ENCODE measurements at places on chromosomes 11 and 22. TPM values are rescaled to one million over a fixed set of nuclear protein-coding genes. Genes with fewer than 3 reads are reported as not detected.
A peak's percentile ranks its signal among the peaks of the same experiment; 100 is the strongest.

THY1 gene
- not detected for total RNA-seq

SCN3B gene
- total RNA-seq: not detected

ABCC8 gene
- 1.1 TPM for total RNA-seq

CSNK2A3 gene
- 0.49 TPM for total RNA-seq

OR52B2 gene
- not detected for total RNA-seq

DNA sequence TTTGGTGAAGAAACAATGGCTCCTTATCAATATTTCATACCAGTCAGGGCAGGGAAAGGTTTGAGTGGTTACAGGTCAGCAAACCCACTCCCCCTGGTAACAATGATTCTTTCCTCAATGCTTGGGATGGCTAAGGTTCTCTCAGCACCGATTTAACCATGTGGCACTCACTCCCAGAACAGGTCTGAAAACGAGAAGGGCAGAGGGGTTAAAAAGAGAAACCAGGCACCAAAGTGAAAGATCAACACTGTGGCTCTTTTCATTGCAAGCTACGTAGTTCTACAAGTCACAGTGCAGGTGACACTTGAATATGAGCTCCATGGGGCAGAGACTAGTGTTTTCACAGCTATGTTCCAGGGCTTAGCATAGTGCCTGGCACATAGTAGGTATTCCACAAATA is 132.4 kb downstream of the PLEKHA7 start:
- DNase-seq: no peak

DNA sequence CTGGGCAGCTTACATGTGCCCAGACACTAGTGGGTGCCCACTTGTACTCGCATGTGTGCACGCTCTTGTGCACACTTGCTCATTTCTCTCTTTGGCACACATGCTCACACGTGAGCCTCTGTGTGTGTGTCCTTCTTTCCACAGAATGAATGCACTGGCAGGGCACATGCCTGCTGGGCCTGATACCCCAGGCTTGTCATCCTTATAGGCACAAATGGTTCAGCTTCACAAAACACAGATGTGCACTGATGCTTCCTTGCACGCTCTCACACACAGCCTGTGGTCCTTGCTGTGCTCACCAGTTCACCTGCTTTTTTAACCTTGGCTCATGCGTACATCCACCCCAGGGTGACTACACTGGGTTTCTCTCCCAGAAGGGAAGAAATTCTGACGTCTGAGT is 174.8 kb downstream of the BUD13 start:
- no peak for DNase-seq

DNA sequence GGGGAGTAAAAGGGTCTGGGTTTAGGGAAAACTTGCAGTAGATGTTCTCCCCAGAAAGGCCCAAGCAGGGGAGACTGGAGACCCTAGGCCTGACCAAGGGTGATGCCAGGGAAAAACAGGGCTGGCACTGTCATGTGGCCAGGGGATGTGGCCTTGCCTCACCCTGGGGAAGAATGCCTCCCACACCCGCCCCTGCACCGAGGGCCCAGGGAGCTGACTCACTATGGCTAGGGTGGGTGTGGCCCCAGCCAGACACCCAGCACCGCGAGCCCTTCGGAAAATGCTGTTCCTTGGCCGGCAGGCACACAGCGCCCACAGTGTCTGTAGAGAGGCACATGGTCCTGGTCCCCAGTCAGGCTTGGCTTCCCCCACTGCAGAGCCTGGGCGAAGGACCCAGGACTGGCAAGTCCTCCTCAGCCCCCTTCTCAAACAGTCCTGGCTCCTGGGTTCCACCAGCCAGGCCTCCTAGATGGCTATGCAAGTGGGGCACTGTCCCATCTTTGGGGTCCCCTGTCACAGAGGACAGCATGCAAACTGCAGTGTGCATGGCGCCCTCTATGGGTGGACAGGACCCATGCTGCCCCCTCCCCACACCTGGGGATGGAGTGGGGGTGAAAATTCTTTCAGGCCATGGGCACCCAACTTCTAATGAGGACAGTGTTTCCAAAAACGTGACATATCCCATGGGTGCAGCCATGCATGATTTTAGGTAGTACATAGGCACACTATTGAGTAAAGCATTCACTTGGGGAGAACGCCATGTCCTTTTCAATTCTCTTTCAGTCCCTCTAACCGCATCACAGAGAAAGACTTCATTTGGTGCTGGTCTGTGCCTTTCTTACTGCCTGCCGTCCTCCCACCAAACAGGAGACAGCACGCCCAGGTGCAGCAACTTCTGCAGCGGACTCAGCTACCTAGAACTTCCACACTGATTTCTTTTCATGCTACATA is 15.2 kb downstream of the TMPRSS5 start:
- no peak for DNase-seq

DNA sequence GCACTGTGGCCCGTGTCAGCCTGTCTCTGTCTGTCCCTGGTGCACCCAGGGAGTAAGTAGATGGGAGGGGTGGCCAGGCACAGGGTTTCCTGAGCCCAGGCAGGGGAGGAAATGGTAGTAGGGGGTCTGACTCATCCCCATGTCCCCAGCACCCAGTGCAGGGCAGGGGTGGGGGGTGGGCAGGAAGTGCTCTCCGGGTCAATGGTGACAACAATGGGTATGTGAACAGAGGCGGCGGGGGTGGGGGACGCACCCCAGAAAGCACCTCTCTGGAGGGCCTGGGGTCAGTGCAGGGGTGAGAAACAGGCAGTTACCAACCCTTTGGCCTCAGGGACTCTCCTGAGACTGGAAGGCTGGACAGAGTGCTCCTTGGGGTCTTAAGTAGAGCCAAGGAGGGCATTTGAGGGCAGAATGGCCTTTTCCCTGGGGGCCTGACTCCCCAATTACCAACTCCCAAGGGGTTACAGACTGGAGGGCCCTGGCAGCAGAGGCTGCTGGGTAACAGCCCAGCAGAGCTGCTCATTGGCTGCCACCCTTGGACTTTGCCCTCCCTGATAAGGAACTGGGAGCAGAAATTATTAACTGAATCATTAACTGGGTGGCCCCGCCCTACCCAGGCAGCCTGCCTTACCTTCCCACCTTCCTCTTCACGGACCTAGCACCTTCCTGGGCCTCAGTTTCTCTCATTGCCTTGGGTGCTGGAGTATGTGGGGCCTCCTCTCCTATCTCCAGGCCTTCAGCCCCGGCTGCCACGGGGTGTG is 4.2 kb downstream of the MYRF start:
- no peak for DNase-seq

- peak; percentile 78 for DNase-seq
Observed at GRCh38 chr22:35539910-35540594, 579 bp upstream of the RASD2 start.

GRCh38 chr11:117255966-117256365 is 23.5 kb downstream of the RNF214 start:
- no peak for DNase-seq

- no peak for DNase-seq
Observed at GRCh38 chr11:59197991-59198390, 14.7 kb downstream of the MPEG1 start.

DNA sequence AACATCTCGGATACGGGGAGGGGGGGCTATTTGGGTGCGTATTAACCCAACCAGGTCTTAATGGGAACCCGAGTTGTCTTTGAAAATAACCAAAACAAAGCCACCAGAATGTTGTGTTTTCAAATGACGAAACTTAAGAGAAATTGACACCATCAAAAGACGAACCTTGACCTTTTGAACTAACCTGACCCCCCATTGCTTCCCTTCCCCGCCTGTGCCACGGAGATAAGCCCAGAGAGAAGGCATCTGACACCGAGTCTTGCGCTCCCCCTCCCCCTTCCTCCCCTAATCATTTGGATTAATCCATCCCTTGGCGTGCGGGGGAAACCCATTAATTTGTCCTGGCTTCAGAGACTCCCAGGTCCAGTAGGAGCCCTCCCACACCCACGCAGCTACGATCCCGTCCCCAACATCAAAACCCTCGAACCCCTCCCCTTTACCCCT is 4.5 kb upstream of the GCAT start:
- DNase-seq: no peak

DNA sequence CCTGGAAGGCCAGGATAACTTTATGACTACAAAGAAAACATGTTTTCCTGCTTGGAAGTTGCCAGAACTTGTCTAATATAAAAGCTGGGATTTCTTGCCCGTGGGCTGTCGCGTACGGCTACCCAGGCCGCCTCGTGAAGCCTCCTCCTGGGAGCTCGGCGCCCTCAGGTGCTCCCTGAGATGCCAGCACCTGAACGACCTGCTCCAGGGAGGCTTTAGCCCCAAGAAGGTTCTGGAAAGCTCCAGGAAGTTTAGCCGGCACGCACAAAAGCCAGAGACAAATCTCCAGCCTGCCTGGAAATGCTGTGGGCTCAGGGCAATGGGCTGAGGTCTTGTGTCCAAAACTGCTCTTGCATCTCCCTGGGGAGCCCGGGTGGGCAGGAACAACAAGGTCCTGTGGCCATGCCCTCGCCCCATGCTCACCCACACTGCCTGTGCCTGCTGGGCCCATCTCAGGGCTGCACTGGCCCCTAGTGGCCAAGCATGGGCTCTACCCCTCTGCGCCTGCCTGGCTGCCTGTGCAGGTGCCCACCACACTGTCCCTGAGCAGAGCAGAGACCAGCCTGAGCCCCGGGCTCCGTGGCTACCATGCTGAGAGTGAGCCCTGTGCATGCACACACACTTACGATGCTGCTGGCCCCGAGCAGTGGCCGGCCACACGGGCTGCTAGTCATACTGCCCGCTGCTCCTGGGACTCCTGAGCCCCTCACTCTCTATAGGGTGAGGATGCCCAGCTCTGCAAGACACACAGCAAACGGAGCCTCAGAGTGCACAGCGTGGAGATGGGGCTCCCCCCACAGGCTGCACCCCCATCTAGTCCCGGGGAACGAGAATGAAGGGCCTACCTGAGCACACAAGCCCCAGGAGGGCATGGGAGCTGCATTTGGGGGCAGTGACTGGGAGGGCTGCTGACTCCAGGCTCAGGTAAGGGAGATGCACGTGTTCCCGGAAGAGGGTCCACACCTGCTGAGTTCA is 4.9 kb upstream of the CELSR1 start:
- DNase-seq: peak; percentile 85

- peak; percentile 65 for DNase-seq
Observed at GRCh38 chr11:1573077-1573902, 1.2 kb upstream of the DUSP8 start.

DNA sequence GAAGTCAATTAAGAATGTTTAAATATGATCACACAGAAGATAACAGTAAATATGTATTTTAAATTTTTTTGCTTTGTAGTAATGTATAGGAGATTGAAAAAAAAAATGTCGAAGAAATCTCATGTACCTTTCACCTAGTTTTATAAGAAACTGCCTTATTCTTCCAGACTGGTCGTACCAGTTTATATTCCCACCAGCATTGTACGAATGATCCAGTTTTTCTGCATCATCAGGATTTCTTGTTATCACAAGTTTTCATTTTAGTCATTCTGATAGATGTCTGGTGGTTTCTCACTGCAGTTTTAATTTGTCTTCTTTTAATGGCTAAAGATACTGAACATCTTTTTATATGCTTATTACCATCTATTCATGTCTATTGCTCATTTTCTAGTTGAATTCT is 101.8 kb upstream of the CTSC start:
- no peak for DNase-seq

DNA sequence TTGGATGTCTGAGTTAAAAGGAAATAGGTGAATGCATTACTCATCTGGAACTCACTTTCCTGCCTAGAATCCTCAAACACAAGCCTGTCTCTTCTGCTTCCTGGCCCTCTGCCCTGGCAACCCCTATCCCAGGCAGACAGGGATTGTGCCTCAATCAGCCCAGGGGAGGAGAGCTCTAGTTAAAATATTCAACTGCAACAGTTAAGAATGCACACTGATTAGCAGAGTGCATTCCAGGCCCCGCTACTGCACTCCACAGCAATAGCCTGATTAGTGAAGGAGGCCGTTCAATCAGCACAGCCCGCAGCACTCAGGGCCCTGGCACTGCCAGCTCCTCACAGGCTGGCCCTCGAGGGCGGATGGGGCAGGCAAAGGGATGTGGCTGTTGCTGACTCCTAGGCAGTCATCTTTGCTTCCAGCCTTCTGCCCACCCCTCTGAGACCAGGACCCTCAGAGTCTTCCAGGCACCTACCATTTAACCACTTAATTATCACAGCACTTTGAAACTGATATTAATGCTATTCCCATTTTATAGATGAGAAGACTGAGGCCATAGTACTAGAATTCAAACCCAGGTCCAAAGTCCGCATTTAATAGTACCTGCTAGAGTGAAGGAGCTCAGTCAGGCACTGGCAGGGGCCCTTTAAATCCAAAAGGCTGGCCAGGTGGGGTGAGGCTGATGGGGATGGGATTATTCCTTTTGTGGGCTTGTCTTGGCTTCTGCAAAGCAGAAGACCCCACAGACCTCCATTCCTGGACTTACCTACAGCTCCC is 435.3 kb downstream of the SOX6 start:
- no peak for DNase-seq

GRCh38 chr11:17599460-17599925 is 52.4 kb downstream of the OTOG start:
- DNase-seq: no peak

- no peak for DNase-seq
Observed at GRCh38 chr11:131191606-131192005, 178.8 kb upstream of the NTM start.

- DNase-seq: no peak
Observed at GRCh38 chr11:19628018-19628417, 84.6 kb upstream of the NAV2 start.

GRCh38 chr22:19321757-19322156 is 30.2 kb upstream of the CLTCL1 start:
- DNase-seq: no peak

DNA sequence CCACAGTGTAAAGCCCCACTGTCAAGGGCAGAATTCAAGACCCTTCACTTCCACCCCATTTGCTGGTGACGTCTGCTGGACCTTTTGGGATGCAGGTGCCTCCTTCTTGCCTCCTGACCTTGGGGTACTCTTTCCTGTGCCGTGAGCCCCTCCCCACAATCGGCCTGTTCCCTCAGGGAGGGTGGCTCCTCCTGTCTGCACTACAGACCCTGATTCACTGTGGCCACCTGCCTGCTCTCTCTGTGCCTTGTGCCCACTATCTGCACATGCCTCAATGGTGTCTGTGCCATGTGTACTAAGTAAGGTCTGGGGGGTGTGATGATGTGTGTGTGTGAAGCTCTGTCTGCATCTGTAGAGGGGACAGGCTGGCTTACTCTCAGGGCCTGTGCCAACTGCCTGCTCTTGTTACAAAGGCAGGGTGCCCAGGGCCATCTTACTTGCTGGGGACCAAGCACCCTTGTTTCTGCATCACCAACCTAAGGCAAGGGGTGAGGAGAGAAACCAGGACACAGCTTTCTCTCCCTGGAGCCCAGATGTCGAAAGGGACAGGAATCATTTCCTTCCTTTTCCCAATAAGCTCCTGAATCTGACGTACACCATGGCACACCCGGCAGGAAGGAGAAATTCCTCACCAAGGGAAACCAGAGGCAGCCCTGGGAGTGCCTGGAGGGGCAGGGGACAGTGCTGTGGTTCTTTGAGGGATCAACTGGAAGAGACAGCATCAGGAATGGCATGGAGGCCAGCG is 3.7 kb downstream of the PPM1F start:
- DNase-seq: no peak

GRCh38 chr22:50597097-50597496 is 3.5 kb upstream of the MAPK8IP2 start:
- no peak for DNase-seq

GRCh38 chr11:8227156-8228152 is 36.2 kb downstream of the LMO1 start:
- DNase-seq: no peak

Data from B cell (primary cell).